GM06990 (cell line): ENCODE measurements at places on chromosomes 11 and 22.

- DNase-seq, result peak; percentile 76
Observed at GRCh38 chr11:1050581-1051355, 14.2 kb upstream of the MUC6 start.

DNA sequence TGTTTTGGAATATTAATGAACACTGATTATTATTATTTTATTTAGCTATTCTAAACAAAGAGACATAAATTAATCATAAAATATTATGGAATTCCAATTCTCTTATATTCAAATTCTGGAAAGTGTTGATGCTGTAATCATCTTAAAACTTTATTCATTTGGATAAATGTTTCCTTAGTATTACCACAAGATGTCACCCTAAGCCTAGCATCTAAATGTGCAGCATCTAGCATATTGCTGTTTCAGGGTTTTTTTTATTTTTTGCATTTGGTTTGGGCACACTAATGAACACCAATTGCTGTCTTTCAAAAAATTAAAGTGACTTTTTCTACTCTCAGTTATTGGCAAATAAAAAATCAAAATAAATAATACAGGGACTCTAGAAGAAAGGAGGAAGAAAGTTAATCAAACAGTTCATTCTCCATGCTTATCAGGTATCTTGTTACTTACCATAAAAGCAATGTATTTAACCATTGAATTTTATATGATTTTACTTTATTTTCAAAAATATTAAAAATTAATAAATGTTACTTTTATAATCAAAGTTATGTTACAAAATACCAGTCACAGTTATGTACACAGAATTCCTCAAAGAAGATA, 31.8 kb downstream of the DLG2 start:
- DNase-seq, result peak; percentile 3

DNA sequence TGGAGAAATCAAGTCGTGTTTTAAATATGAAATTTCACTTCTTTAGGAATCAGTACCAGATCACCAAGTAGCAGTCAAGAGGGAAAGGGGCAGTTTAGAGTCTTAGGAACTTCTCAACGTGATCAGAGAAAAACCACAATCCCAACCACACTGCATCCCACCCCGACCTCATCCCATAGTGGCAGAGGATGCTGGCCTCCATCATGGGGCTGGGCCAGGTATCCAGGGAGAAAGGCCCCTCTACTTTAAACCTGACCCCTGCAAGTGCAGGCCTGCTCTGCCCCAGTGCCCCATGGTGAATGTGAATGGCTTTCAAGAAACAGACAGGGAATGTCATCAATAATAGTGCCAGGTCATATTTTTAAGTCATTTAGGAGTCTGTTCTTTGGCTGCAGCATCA, 12.1 kb downstream of the CHST1 start:
- DNase-seq, result no peak

GRCh38 chr22:29270475-29271271, 2.6 kb downstream of the EWSR1 start:
- DNase-seq, result no peak

DNA sequence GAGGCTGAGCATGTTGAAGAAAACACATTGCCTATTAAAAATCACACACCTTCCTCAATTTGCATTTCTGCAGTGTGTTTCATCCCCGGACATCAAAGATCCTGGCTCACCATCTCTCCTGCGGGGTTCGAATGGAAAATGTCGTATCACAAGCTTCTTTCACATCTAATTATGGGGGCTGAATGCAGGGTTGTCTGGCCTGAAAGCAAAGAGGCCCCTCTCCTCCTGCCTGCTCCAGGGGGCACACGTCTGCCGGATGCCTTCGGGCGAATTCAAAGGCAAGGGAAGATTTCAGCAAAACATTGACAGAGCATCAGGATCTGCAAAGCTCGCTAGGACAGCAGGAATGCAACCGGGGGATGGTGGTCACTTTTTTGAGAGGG, 1447.7 kb downstream of the TBC1D22A start:
- no peak for DNase-seq

- no peak for DNase-seq
Observed at GRCh38 chr11:60923800-60924109, 505 bp upstream of the TMEM132A start.

GRCh38 chr11:129117595-129118350, 74.4 kb downstream of the ARHGAP32 start:
- no peak for DNase-seq

DNA sequence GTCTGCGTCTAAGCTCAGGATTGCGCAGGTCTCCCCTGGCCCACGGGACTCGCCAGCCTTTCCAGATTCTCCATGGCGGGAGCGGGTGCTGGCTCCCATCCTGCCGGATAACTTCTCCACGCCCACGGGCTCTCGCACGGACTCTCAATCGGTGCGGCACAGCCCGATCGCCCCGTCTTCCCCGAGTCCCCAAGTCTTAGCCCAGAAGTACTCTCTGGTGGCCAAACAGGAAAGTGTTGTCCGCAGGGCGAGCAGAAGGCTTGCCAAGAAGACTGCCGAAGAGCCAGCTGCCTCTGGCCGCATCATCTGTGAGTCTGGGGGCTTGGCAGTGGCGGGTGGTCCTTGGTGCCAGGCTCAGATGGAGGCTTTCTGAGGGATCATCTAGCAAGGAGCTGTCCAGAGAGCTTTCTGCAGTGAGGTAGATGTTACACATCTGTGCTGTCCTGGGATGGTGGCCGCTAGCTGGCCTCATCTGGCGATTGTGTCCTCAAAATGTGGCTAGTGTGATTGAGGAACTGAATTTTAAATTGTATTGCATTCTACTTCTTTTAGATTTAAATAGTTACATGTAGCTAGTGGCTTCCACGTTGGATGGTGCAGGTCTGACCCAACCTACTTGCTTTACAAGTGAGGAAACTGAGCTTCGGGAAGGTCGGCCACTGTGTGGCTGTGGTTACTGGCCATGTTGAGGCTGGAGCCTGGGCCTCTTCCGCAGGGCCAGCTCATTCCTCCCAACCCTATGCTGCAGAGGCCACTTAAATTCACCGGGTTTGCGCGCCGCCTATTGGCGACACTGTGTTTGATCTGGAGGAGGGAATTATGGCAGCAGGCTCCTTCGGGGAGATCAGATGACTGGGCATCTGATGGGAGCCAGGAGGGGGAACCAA, 6.7 kb downstream of the INCENP start:
- no peak for DNase-seq

DNA sequence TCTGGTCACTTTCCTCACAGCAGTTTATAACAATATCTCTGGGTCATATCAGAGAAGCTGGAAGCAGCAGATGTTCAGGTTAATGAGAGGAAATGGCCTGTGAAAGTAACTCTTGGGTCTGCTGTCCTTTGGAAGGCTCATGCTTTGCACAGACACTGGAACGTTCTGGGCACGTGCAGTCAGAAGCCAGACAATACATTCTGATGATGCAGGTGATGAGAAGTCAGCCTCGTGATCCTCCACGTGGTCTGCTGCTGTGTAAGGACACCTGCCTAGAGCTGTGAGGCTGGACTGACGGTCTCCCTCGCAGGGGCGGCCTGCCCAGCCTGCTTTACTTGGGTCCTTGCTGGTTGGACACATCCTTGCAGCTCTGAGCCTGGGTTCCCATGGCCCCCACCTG, 18.8 kb upstream of the ADORA2A start:
- DNase-seq, result no peak

DNA sequence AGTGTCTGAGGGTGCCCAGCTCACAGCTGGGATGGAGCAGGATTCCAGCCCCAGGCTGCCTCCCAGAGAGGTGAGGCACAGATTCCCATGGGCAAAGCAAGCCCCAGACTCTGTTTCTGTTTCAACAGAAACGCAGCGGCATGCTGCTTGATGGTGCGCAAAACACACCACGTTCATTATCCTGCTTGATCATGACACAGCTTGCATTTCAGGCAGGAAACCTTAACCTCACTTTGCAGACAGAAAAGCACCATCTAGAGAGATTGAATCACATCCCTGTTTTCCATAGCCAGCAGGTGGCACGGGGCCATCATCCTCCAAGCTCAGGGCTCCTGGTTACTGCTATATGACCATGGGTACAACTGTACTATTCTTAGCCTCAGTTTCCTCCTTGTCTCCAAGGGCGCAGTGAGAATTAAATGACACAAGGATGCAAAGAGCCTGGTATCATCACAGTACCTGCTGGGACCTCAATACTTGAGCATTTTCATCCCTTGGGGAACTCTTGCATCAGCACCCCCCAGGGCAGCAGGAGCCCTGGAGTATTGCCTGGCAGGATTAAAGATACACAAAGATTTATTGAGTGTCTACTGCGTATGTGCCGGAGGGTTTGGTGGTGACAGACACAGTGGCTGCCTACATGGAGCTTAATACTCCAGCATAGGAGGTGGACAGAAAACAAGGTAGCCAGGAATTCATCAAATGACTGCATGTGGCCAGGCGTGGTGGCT, 110.0 kb downstream of the TP53I11 start:
- DNase-seq, result no peak

DNA sequence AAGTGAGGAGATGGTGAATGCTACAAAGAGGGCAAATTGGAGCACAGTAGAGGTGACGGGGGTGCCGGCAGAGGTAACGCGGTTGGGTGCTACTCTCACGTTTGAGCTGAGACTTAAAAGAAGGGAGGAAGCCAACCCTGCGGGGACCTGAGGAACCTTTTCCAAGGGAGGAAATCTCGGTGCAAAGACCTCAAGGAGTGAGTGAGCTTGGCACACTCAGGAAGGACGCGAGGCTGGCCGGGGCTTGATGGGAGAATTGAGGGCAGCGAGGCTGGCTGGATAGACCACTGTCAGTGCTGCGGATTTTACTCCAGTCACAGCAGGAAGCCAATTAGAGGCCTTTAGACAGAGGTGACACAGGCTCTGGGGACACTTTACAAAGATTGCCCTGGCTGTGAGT, 25.0 kb downstream of the TSKU start:
- no peak for DNase-seq

DNA sequence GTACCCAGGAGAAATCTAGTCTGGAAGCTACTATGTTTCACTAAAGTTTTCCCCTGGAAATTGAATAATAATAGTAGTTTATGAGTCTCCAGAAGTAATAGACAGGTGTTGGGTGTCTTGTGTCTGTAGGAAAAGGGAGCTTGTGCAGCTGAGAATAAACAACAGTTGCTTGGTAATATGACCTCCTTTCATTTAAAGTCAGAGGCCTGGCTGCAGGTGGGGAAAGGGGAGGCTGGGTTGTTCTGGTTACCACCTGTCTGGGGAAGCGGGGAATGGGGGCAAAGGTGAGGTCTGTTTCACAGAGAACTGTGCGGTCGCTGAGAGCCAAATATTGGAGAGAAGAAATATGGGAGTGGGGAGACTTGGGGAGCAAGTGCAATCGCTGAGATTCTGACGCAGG, 3.3 kb upstream of the GRAMD1B start:
- DNase-seq, result no peak

GRCh38 chr11:131932584-131933325, 562.3 kb downstream of the NTM start:
- no peak for DNase-seq

GRCh38 chr11:64871492-64871891, 6.9 kb downstream of the EHD1 start:
- peak; percentile 19 for DNase-seq

DNA sequence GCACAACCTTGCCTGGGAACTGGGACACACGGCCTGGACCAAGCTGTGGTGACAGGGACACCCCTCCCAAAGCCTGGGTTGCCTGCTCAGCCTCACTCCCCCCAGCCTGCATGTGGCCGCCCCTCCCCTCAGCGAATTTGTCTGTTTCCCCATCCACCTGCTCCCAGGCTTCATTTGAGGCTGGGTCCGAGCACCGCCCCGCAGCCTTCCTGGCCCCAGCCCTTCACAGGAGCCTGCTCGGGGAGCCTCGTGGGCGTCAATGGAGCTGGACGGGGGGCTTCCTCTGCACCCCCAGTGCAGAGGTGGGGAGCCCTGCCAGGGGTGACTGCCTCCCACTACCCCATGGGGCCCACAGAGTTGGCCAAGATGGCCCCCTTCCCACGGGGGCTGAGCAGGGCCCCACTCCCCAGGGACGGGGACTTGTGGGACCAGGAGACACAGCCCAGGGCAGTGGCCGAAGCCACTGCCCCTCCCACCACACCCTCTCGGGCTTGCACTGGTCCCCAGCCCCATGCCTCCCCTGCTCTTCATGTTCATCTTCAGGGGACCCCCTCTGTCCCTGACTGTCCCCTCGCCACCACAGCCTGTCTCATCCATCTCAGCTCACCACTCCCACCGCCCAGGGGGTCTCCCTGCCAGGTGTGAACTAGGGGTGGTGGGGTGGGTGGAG, 91.7 kb downstream of the WNT7B start:
- DNase-seq, result no peak

DNA sequence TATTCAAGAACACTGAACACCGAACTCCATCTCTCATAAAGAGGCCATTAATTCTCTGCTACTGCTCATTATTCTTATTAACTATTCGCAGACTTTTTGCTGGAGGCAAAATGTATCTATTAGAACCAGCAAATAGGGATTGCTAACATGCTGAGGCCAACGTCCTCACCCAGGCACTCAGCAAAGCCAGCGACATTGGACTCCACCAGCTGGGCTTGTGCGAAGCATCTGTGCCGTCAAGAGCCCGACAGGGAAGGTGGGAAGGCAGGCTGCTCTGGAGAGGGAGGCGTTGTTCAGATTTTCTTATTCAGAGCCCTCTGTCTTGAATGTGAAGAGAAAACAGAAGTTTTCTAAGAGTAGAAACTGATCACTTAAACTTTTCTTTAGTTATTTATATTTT, 615.6 kb upstream of the KIRREL3 start:
- DNase-seq, result no peak

DNA sequence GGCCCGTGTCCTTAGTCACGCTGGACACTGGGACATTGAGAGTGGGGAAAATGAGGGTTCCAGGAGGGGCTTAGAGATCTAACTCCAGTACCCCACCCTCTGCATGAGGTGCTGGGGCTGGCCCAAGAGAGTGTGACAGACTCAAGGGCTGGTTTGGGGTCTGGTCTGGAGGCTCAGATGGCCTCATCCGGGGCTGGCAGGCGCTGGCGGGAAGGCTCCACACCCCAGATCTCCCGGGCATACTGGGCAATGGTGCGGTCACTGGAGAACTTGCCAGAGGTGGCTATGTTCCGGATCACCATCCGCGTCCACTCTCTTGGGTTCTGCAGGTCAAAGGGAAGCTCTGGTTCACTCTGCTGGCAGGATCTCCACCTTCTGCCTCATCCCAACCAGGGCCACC, 2.5 kb upstream of the RASGRP2 start:
- DNase-seq, result no peak

DNA sequence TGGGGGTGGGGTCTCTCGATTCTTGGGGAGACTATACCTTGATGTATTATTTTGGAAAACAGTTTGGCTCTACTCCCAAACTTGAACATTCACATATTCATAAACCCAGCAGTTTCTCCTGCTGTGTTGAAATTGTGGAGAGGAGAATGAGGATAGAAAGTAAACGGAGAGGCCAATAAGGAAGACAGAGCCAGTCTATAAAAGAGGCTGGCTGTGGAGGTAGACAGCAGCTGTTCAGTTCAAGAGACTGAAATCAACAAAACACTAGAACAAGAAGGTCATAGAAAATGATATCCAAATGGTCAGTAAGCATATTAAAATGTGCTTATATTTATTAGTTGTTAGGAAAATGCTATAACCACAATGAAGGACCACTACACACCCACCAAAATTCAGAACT, 1.9 kb upstream of the MOGAT2 start:
- DNase-seq, result no peak
